ENCODE measurements at places on chromosomes 12 and 14.
A peak's percentile ranks its signal among the peaks of the same experiment; 100 is the strongest.

DNA sequence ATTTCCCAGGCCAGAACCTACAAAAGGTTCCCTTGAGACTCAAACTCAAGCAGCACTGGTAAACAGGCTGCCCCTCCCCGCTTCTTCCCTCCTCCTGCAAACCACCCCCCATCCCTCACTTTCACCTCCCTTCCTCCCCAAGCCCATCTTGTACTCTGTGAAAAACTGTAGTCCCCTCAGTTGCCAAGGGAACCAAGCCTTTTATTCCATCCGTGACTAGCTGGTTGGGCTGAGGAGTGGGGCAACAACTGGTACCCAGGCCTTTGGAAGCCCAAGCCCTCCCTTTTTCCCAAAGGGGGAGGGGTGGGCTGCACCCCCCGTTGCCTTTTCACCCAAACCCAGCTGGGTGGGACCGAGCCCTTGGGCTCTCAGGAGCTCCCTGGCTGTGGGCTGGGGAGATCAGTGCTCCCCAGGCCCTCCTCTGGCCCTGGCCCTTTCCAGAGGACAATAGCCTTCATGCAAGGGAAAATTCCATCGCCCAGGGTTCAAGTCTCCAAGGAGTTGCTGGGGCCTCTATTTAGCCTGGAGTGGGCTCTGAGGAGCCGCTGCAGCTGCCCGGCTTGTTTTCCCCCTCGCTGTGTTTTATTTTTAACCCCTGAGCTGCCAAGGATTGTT is 61.9 kb downstream of the ZFP36L1 start:
- no peak for DNase-seq

DNA sequence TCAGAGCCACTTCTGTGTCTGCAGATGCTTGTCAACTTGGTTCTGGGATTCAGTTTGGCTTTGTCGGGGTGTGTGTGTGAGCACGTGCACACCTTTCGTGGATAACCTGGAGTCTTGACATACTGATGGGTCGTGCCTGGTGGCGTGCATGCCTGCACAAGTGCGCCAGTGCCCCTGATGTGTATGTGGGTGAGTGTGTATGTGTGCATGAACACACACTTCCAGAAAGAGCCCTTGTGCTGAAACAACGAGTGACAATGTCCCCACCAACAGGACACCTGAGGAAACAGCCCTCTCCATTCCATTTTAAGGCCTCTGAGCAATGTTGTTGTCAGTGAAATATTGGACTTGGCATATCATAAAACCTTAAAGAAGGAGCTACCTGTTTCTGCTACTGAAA is 53.9 kb downstream of the SMUG1 start:
- DNase-seq: no peak

DNA sequence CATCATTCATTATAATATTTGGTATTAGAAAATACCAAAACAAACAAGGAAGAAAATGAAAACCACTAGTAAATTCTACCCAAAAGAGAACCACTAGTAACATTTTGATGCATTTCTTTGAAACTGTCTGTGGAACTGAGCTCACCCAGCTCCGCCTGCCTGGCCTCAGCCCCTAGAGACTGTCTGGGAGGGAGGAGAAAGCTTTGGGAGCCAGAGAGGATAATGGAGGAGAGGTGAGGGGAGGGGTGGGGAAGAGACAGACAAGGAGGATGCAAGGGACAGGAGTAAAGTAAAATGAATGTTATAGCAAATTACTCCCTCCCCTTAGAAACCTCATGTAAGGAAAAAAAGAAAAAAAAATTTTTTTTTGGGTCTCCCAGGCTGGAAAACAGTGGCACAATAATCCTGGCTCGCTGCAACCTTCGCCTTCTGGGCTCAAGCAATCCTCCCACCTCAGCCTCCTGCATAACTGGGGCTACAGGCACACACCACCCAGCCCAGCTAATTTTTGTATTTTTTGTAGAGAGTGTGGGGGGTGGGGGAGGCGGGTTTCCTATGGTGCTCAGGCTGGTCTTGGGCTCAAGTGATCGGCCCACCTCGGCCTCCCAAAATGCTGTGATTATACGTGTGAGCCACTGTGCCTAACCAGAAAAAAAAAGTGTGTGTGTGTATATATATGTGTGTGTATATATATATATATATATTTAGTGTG is 3.2 kb upstream of the MMP19 start:
- no peak for DNase-seq

- peak; percentile 17 for DNase-seq
Observed at GRCh38 chr12:83389237-83389996, 702.7 kb downstream of the TMTC2 start.

- DNase-seq: no peak
Observed at GRCh38 chr14:84591827-84592445, 938.0 kb upstream of the FLRT2 start.

GRCh38 chr14:97710726-97711125 is 913.5 kb downstream of the VRK1 start:
- DNase-seq: no peak

GRCh38 chr12:11446372-11446771 is 51.0 kb upstream of the PRB2 start:
- DNase-seq: no peak

GRCh38 chr12:130658145-130658911 is 57.8 kb downstream of the RIMBP2 start:
- DNase-seq: no peak

- no peak for DNase-seq
Observed at GRCh38 chr14:103089386-103090335, 4.9 kb upstream of the EXOC3L4 start.

DNA sequence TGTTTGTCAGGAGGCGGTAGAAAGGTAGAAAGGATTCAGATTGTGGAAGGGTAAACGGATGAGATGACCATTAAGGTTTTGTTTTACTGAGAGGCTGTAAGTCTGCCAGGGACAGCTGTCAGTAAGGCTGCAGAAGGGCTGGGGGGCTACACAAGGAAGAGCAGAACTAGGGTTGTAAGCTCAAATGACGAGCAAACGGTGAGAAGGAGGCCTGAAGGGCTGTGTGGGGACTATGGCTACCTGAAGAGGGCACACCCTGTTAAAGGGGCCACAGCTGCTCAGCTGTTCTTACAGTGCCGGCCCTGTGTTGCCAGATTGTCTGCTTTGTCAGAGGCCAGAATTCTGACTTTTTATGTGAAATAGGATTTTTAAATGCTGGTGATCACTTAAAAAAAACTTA is 19.1 kb downstream of the VASH1 start:
- no peak for DNase-seq

- DNase-seq: no peak
Observed at GRCh38 chr12:87511371-87511770, 517.8 kb downstream of the C12orf50 start.

DNA sequence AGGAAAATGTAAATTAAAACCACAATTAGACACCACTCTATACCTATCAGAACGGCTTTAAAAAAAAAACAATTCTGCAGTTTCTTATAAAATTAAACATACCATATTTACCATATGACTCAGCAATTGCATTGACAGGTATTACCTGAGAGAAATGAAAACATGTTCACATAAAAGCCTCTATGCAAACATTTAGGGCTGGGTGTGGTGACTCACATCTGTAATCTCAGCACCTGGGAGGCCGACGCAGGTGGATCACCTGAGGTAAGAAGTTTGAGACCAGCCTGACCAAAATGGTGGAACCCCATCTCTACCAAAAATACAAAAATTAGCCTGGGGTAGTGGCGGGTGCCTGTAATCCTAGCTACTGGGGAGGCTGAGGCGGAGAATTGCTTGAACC is 41.1 kb downstream of the SPTB start:
- DNase-seq: no peak

DNA sequence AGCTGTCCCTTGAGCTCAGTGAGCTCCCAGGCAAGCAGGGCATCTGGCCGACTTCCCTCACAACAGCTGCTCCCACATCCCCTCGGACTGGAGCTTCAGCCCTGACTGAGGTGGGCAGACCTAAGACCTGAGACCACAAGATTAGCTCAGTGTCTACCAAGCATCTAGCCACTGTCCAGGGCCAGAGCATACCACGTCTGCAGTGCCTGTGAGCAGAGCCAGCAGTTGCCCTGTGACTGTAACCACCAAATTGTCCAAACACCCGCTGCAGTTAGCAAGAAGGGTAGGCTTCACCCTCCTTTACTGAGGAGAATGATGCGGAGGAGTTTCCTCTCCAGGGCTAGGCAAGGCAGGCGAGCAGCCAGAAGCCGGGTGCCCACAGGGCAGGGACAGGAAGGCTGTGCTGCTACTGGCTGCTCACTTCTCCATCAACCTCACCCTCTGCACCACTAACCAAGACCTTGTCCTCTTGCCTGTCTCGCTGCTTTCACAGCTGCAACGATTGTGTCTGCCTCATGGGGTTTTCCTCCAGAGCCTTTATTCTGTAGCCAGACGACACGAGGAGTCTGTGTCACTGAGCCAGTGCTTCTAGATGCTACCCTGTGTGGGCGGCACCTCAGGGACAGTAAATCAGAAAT is 53.9 kb downstream of the ANAPC7 start:
- peak; percentile 76 for DNase-seq

- DNase-seq: peak; percentile 22
Observed at GRCh38 chr14:90409209-90409730, 12.4 kb downstream of the CALM1 start.

GRCh38 chr12:75177997-75178396 is 31.6 kb downstream of the KCNC2 start:
- peak; percentile 54 for DNase-seq

DNA sequence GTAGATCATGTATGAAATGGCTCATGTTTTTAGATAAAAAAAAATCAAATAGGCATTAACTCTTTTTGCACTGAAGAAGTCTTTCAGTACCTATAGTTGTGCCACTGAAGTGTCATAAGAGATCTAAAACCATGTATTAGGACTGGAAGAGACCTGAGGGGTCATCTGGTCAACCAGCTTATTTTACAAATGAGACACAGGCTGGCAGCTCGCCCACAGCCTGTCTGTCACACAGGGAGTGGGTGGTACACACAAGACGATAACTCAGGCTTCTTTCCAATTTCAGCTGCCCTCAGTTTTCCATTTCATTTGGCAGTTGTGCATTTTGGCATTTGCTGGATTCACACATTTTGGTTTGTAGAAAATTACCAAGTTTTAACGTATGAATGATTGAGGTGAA is 34.7 kb downstream of the C12orf75 start:
- no peak for DNase-seq

DNA sequence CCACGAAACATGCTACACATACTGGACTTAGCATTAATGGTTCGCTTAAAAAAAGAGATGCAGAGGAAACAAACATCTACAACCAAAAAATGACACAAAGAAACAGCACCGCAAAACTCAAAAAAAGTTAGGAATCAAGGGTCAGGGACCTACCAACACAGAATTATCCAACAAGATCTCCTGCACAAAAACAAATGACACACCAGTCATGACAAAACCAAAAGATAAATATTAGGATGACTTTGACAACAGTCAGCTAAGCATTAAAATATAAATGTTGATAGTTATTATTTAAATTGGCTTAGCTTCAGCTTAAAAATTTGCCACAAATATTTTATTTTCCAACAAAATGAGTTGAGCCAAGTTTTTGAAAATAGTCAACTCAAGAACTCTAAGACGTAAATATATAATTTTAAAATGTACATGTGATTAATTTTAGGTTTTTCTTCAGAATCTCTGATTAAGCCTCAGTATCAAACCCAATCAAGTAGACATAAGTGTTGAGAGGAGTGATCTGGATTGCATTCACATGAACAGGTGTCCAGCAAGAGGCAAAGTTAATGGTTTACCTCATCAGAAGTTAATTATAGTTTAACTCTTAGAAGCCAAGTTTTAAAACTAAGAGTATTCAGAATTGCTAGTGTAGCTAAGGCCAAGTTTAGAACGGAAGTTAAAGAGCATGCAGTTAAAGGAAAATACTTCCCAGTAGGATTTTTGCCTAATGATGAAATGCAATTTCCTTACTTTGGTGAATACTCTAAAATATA is 79.9 kb downstream of the HEATR5A start:
- no peak for DNase-seq

DNA sequence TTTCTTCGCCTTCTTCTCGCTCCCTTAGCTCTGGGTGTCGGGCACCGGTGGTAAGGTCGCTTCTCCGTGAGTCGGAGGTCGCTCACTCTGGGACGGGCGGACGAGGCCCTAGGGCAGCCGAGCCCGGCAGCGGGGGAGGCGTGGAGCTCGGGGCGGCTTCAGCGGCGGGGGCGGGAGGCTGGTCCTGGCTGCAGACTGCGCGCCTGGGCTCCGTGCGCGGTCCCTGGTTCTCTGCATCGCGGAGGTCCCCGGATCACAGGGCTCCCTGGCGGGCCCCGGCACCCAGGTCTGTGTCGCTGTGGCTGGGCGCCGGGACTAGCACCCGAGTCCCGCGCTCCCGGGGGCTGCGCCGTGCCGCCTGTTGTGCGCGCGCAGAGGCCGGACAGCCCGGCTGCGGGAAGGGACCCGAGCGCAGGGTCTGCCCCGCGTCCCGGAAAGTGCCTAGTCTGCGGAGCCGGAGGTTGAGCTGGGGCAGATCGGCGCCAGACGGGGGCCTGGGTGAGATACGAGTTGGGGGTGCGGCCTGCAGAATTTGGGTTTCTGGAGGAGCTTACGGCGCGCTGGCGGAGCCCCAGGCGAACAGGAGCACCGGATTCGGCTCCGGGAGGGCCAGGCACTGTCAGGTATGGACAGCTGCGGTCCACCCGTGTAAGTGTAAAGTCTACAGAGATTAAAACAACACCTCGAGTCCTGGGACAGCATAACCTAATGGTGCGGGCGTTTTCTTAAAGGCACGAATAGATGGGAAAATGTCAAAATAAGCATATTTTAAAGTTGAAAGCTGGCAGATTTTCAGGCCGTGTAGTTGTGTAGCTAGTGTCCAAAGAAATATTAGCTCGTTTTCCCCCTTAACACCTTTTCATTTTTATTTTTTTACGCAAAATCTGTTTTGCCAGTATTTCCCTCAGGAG is 713 bp downstream of the FRMD6 start:
- DNase-seq: no peak

GRCh38 chr14:92309968-92310530 is 12.9 kb upstream of the SLC24A4 start:
- DNase-seq: no peak

- DNase-seq: no peak
Observed at GRCh38 chr12:45458238-45458637, 242.3 kb downstream of the ANO6 start.

- DNase-seq: no peak
Observed at GRCh38 chr14:99234961-99235571, 36.9 kb downstream of the BCL11B start.

GRCh38 chr14:69711065-69711464 is 55.9 kb upstream of the SRSF5 start:
- no peak for DNase-seq

- peak; percentile 38 for DNase-seq
Observed at GRCh38 chr12:120109570-120110267, 6.8 kb downstream of the RAB35 start.

- DNase-seq: no peak
Observed at GRCh38 chr14:67162385-67162784, 26.9 kb upstream of the GARIN2 start.

DNA sequence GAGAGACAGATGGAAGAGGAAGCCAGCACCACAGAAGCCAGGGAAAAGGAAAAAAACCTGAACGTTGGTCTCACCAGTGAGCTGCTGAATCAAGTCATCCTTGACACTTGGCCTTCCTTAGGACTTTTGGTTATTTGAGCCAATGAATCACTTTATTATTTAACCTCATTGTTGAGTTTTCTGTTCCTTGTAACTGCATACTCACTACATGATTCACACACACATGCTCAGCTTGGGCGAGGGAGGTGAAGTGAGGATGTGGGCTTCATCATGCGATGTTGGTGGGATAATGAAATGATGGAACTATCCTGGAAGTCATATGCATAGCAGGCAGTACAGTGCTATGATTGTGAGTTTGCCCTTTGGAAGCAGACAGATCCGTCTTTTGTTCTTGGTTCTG is 40.6 kb upstream of the RPH3A start:
- DNase-seq: no peak

Measured in suppressor macrophage (primary cell).